B cell (primary cell): ENCODE measurements at places on chromosomes 1 and 21. TPM values are rescaled to one million over a fixed set of nuclear protein-coding genes. Genes with fewer than 3 reads are reported as not detected.

The RGS8 gene
- not detected in 2 replicates for polyA plus RNA-seq

The CD101 gene
- 0.19 and 0.46 TPM in 2 replicates for polyA plus RNA-seq

The HES3 gene
- polyA plus RNA-seq, result not detected in 2 replicates

The CRYAA gene
- not detected in 2 replicates for polyA plus RNA-seq

The MNDA gene
- polyA plus RNA-seq, result 3.8 and 7.1 TPM in 2 replicates

The KRTAP12-2 gene
- polyA plus RNA-seq, result not detected in 2 replicates

The DYNLT5 gene
- polyA plus RNA-seq, result not detected in 2 replicates

The GBP7 gene
- polyA plus RNA-seq, result not detected in 2 replicates

The AMPD1 gene
- 0.04 and 0.18 TPM in 2 replicates for polyA plus RNA-seq
